ENCODE measurements at places on chromosomes 16 and 17. TPM values are rescaled to one million over a fixed set of nuclear protein-coding genes. Genes with fewer than 3 reads are reported as not detected.
A peak's percentile ranks its signal among the peaks of the same experiment; 100 is the strongest.

DNA sequence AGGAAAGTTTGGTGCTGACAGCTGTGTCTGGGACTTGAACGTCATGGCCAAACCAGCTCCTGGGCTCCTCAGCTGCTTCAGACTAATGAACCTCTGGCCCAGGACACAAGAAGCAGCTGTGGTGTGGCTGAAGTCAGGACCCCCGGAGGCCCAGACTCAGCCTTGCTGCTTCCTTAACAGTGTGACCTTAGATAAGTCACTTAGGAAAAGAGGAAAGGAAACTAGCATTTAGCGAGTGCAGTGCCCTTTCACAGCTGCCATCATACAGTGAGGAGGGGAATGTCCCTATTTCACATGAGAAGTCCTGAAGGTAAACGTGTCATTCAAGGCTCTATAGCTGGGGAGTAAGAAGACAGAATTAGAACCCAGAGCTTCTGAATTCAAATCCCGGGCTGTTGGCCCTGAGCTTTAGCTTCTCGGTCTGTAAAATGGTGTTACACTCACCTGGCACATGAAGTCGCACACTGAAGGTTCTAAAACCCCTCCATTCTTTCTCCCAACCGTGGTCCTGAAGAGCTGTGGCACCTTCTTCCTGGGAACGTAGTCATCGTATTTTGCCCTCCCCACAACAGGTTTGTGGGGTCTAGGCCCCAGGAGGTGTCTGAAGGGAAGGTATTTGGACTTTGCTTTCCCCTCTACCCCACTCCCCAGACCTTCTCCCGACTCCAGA, 910 bp upstream of the RAMP2 start:
- no peaks in the 10 kb centered on the region for H3K36me3 ChIP-seq
- peaks cover 4% of the 10 kb centered on the region for H3K4me1 ChIP-seq
- peaks cover 52% of the 10 kb centered on the region for H3K27me3 ChIP-seq

GRCh38 chr16:78624366-78624765, 524.9 kb downstream of the WWOX start:
- H3K27me3 ChIP-seq: no peaks in the 10 kb centered on the region
- H3K27ac ChIP-seq: no peak overlapping the region
- H3K36me3 ChIP-seq: peaks cover 3% of the 10 kb centered on the region
- no peak for DNase-seq

GRCh38 chr17:66353937-66354401, 51.6 kb downstream of the PRKCA start:
- H3K36me3 ChIP-seq: peaks cover 26% of the 10 kb centered on the region
- no peaks in the 10 kb centered on the region for H3K27me3 ChIP-seq
- H3K4me1 ChIP-seq: peaks cover 80% of the 10 kb centered on the region
- H3K27ac ChIP-seq: no peak overlapping the region
- no peak overlapping the region for H3K4me3 ChIP-seq

DNA sequence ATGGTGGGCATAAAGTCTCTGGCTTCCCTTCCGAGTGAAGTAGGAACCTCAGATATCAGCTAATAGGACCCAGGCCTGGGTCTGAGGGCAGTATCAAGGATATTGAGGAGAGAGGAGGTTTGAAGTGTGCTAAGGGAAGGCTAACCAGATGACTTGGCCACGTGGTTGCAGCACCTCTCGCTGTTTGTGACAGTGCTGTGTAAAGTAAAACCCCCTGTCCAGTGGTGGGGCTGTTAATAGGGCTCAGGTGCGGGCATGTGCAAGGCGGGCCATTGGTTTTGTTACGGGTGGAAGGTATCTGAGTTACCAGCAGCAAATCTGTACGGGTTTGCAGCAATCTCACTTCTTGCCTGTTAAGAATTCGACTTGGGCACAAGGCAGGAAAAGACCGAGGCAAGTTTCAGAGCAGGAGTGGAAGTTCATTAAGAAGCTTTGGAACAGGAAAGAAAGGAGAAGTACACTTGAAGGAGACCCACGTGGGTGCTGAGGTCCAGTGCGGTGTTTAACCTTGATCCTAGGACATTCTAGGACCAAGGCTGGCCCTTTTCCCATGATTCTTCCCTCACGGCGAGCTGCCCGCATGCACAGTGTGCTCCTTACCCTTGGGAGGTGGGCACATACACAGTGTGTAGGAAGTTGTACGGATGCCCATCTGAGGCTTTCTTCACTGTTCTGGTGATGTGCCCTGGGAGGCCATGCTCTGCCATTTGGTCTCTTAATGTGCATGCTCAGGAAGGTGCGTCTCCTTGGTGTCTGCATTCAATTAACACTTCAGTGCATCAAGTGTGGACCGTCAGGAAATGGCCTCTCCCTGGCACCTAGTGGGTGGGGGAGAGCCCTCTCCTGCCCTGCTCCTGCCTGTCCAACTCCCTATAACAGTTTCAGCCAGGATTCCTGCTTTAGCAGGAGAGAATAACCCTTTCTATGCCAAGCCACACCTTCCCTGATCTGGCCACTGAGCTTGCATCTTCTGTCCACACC, 20.3 kb downstream of the SGF29 start:
- H3K4me3 ChIP-seq: no peak overlapping the region
- peaks cover 21% of the 10 kb centered on the region for H3K4me1 ChIP-seq
- H3K27ac ChIP-seq: no peak overlapping the region
- no peak for DNase-seq
- peaks cover 3% of the 10 kb centered on the region for H3K36me3 ChIP-seq

GRCh38 chr17:5665164-5665563, 80.9 kb upstream of the NLRP1 start:
- H3K4me1 ChIP-seq: no peaks in the 10 kb centered on the region
- DNase-seq: no peak
- no peak overlapping the region for H3K4me3 ChIP-seq
- peaks cover 7% of the 10 kb centered on the region for H3K27me3 ChIP-seq
- H3K36me3 ChIP-seq: no peaks in the 10 kb centered on the region

GRCh38 chr16:86027373-86028126, 128.6 kb downstream of the IRF8 start:
- peaks cover 11% of the 10 kb centered on the region for H3K27me3 ChIP-seq
- H3K4me3 ChIP-seq: no peak overlapping the region
- H3K27ac ChIP-seq: no peak overlapping the region

GRCh38 chr16:27503662-27504061, 46.1 kb downstream of the GTF3C1 start:
- H3K4me1 ChIP-seq: no peaks in the 10 kb centered on the region
- no peaks in the 10 kb centered on the region for H3K27me3 ChIP-seq
- peaks cover 34% of the 10 kb centered on the region for H3K36me3 ChIP-seq
- no peak overlapping the region for H3K4me3 ChIP-seq
- no peak overlapping the region for H3K27ac ChIP-seq
- no peak for DNase-seq

DNA sequence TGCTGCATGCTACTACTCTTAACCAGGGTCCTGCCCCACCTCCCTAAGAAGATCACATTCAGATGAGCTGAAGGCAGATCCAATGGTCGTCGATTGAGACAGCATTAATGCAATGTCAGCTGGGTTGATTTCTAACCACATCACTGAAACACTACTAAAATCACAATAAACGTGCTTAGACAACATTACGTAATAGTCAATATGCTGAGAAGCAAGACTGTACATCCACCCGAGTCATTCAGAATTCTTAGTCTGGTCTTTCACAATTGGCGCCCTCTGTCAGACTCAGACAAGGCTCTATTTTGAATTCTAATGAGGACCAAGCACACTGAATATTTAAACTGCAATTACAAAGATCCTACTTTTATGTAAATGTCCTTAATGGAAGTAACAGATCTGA, 205.2 kb downstream of the STX8 start:
- H3K27me3 ChIP-seq: no peaks in the 10 kb centered on the region
- H3K4me3 ChIP-seq: no peak overlapping the region
- no peak overlapping the region for H3K27ac ChIP-seq
- H3K36me3 ChIP-seq: no peaks in the 10 kb centered on the region

DNA sequence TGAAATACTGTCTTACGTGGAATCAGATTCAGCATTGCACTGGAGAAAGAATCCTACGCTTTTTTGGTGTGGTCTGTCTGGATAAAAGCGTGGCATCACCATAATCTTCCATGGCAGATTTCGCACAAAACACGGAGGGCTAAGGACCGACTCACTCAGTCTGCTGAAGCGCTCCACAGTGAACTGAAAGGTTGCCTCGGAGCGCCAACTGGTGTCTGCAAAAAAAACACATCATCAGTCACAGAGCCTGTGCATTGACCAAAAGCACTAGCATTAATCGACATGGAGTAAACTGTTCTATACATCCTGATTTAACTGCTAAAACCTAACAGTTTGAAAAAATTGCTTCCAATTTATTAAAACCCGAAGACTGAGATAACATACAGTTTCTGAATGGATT, 40.5 kb downstream of the USP7 start:
- no peak overlapping the region for H3K4me3 ChIP-seq
- peaks cover 68% of the 10 kb centered on the region for H3K36me3 ChIP-seq
- DNase-seq: no peak
- H3K27me3 ChIP-seq: no peaks in the 10 kb centered on the region
- no peak overlapping the region for H3K27ac ChIP-seq

GRCh38 chr17:65049085-65049756, 7.3 kb downstream of the GNA13 start:
- peak overlapping the region; percentile 14 for H3K4me3 ChIP-seq
- H3K36me3 ChIP-seq: peaks cover 81% of the 10 kb centered on the region
- H3K27ac ChIP-seq: peak overlapping the region; percentile 70
- no peaks in the 10 kb centered on the region for H3K27me3 ChIP-seq

DNA sequence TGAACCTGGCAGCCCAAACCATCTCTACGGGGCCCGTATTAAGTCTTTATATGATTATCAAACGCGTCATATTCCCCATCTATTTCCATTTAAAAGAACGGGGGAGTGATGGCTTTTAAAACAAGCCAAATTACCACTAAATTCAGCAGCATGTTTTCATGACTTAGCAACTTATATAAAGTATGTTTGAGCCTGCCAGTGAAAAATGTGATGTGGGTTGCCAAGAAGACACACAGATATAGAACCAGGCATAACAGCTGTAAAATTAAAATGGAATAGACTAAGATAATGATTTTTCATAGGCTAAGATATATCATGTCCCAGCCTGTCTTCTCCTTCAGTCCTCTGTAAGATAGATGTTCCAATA, 44.8 kb upstream of the HSBP1 start:
- no peaks in the 10 kb centered on the region for H3K4me1 ChIP-seq
- no peak overlapping the region for H3K27ac ChIP-seq
- no peaks in the 10 kb centered on the region for H3K27me3 ChIP-seq
- no peak for DNase-seq
- no peaks in the 10 kb centered on the region for H3K36me3 ChIP-seq

- no peak overlapping the region for H3K4me3 ChIP-seq
- no peaks in the 10 kb centered on the region for H3K36me3 ChIP-seq
- peaks cover 7% of the 10 kb centered on the region for H3K4me1 ChIP-seq
- H3K27ac ChIP-seq: no peak overlapping the region
These were observed 21.7 kb upstream of the PAFAH1B1 start for GRCh38 chr17:2571523-2572303.

DNA sequence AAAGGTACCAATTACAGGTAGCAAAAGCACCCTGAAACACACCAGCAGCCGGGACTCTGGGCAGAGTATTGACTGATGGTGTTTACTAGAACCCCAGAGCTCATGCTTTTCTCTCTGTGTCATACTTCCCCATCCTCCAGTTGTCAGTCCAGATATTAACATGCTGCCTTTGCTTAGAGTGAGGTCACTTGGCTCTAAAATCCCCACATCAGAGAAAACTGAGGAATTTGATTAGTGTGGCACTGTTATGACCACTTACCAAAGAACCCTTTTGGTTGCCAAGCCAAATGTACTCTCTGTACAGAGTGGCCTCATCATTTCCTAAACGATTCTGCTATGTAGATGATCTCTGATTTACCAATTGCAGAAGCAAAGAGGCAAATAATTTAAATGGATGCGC, 80.4 kb downstream of the ABCC12 start:
- H3K36me3 ChIP-seq: no peaks in the 10 kb centered on the region
- H3K27ac ChIP-seq: no peak overlapping the region
- DNase-seq: no peak
- H3K4me3 ChIP-seq: no peak overlapping the region

DNA sequence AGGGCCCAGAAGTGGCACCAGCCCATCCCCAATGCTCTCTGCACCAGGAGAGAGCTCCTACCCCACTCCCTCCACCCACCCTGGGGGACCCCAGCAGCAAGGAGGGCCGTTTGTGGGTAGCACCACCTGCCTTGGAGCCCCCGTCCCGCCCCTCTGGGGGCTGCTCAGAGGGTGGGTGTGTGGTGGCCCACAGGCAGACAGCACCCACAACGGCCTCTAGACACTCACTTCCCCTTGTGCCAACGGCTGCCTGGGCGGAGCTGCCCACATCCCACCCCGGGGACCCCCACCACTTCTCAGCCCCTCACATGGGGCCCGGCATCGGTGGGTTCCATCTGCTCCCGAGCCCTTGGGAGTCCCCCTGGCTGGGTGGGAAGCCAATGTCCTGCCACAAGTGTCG, 33.3 kb downstream of the BAHCC1 start:
- peaks cover 7% of the 10 kb centered on the region for H3K4me1 ChIP-seq
- peaks cover 27% of the 10 kb centered on the region for H3K27me3 ChIP-seq
- no peak for DNase-seq
- no peak overlapping the region for H3K27ac ChIP-seq

The C16orf46 gene
- total RNA-seq: 0.60 TPM

The CDH11 gene
- total RNA-seq: not detected

The ST6GALNAC1 gene
- total RNA-seq: not detected

The SPATA22 gene
- total RNA-seq: not detected

The ALOX12B gene
- total RNA-seq: 4.3 TPM

The CPHXL2 gene
- not detected for total RNA-seq

The TAF1C gene
- total RNA-seq: 62.6 TPM

The SGCA gene
- total RNA-seq: not detected

The NPIPA2 gene
- total RNA-seq: 2.0 TPM

The IRX6 gene
- total RNA-seq: not detected
